Sciatic nerve (tissue), 2 donors: ENCODE measurements at places on chromosomes 3 and 15. TPM values are rescaled to one million over a fixed set of nuclear protein-coding genes. Genes with fewer than 3 reads are reported as not detected.

IGSF10 gene
- 1.2 TPM for total RNA-seq

CYB561D2 gene
- 10.1 TPM for total RNA-seq

DNA sequence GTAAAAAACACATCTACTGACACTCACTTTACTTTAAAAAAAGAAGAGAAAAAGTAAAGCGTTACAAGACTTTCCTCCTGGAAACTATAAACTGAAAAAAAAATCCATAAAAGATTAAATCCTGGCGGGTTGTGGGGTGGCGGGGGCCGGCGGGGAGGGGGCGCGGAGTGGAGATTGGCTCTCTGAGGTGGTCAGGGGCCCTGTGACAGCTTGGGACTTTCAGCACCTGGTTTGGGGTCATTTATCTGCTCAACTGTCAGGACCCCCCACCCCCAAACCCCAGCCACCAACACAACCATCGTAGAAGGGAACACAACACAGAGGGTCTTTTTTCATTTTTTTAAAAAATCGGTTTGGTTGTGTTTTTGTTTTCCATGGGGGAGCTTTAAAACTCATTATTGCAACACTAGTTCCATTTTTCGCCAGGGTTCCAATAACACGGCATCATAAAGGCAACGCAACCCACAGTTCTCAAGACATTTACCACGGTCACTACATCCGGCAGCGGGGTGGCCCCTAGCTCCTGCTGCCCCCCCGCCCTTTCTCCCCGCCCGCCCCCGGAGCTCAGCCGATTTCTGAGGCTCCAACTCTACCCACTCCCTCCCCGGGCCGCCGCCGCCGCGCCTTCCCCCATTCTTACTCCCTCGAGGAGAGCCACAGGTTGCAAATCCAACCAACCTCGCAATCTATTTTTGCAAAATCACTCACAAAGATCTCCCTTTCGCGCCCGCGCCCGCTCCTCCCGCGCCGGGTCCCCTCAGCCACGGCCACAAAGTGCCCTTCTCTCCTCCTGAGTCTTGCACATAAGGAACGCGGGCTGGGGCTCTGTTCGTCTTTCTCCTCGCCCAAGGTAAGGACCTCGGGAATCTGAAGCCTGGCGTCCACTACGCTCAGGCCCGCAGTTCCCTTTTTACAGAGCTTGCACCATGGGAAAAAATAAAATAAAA is 1.8 kb downstream of the BCL6 start:
- DNase-seq: peak; percentile 89

DNA sequence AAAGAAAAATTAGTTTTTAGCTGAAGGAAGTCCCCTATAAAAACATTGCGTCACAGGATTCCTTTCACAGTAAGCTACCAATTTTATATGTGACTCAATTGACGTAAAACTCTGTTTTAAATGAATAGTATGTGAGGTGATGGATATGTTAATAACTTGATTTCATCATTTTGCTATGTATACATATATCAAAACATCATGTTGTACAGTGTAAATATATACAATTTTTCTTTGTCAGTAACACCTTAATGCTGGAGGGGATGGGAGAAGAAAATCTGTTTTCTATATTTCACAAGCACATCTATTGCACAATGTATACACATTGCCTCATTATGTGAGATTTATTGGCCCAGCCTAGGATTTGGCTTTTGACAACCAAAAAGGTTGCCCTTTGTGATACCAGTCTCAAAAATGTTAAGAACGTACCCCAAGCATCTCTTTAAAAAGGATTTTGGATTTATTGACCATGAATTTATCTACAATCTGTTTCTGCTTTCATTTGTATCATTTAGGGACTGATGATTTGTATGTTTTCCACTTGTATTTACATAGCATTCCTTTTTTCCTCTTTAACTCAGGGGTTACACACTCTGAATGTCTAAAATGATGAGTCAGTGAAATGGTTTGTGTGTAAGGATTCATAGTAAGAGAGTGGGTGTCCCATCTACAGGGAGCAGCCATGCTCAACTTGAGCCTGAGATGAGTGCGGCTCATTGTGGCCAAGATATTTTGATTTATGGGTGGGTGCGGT is 62.6 kb downstream of the CRTC3 start:
- DNase-seq: no peak

GRCh38 chr3:106018929-106019550 is 150.2 kb upstream of the CBLB start:
- no peak for DNase-seq

DNA sequence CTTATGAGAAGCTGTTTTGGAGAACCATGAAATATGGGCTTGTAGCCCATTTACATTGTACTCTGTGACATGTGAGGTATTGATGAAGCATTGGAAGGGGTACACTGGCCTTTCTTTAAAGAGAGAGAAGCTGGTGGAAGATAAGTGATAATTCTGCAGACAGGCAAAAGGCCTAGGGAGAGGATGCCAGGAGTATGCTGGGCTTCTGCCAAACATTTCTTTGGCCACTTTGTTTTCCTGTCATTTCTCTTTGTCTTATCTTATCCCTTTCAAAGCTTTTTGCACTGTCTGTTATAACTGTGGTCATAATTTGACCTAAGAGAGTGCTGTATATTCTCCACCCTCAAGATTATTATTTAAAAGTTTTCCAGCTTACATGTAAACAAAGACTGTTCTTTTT is 109.6 kb upstream of the SEMA6D start:
- no peak for DNase-seq

DNA sequence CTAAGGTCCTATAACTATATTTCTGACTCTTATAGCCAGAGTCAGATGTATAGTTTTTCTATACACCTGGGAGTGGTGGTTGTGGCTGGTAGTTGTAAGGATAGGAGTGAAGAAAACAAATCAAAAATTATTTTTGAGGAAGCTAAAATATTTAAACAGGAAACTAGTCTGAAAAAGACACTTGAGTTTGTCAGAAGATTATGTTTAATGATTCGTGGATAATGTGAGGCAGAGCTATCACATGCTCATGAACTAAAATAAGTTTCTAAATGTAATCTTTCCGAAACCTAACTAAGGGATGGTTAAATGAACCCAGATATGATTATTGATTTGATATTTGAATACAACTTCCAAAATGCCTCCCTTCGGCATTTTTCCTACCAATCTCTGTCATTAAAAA is 30.4 kb downstream of the GABRR3 start:
- DNase-seq: no peak

- peak; percentile 83 for DNase-seq
These were observed 43.1 kb downstream of the DNASE1L3 start for GRCh38 chr3:58167431-58168351.

DNA sequence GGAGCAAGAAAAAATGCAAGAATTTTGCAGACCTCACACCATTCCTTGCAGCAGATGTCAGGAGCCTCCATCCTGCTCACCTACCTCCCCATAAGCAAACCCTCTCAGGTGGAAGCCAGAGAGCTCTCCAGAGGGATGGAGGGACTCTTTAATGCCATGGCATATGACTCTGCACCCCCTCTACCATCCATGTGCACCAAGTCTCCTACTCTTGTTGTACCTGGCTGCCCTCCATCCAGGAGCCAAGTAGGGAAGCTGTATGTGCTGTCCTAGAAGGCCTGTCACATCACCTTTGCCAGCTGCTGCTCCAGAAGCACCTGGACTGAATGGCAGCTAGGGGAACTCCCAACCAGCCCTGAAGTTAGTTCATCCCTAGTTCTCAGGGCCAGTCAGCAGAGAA is 38.5 kb upstream of the PRR20G start:
- no peak for DNase-seq

DNA sequence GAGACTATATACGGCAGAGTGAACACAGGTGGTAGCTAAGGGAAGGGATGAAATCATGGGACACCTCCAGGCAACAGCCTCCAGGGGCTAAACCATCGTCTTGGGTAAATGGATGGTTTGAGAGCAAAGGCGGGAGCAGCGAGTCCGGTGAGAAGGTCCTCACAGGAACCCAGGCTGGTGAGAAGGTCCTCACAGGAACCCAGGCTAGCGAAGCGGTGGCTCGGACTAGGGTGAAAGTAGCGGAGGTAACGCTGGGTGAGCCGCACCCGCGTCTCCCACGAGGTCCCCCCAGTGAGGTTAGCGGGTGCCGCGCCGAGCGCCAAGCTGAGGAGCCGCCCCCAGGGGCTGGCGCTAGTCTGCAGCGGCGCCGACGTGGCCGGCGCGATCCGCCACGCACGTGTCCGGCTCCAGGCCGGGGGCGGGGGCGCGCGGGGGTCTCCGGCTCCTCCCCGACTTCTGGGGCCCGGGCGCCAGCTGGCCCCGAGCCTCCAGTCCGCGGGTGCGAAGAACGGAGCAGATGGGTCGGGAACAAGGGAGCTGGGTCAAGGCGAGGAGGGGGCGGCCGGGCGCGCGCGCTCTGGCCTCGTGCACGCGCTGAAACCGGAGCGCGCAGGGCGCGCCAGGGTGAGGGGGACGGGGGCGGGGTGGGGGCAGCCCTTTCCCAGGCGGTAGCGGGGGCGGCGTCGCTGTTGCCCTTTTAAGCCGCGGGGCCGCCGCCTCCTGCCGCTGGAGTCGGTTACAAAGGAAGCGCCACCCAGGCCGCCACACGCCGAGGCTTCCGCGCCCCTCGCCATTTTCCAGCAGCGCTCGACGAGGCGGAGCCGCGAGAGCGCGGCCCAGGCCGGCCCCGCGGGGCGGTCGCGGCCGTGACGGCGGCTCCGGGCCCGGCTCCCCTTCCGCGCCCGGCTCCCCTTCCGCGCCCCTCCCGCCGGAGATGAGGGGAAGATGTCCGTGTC is at the start of gene UBE2Q2:
Gene UBE2Q2, plus strand, starts transcription at position 726 of the 956 bp plus-strand sequence. Its CDS starts 220 bp downstream, at position 946.
- peak; percentile 81 for DNase-seq

GRCh38 chr15:100057281-100057680 is 284.5 kb downstream of the ADAMTS17 start:
- no peak for DNase-seq

DNA sequence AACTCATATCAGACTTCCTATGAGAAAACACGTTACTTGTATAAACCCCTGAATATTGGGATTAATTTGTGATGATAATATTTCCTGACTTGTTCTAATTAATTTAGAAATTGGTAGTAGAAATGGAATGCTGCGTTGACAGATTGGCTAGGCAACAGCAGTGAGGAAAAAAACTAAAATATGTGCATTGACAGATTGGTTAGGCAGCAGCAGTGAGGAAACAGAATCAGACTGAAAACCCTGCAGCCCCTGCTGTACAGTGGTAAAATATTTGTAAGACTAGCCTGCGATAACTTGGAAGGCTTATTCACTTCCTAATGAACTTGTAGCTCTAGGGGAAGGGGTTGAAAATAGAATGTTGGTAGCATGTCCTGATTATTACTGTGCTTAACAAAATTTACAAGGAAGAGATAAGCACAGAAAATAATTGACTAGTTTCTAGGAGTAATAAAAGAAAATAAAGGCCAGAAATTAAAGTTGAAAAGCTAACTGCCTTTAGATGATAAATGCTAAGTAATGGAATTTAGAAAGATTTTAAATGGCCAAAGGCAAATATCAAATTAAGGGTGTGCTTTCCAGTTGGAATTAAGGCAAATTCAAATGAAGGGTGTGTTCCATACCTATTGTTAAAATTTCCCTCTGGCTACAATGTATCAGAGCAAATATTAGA is 29.9 kb upstream of the IL16 start:
- no peak for DNase-seq
